H9 (cell line): ENCODE measurements at places on chromosomes 16 and 17.

DNA sequence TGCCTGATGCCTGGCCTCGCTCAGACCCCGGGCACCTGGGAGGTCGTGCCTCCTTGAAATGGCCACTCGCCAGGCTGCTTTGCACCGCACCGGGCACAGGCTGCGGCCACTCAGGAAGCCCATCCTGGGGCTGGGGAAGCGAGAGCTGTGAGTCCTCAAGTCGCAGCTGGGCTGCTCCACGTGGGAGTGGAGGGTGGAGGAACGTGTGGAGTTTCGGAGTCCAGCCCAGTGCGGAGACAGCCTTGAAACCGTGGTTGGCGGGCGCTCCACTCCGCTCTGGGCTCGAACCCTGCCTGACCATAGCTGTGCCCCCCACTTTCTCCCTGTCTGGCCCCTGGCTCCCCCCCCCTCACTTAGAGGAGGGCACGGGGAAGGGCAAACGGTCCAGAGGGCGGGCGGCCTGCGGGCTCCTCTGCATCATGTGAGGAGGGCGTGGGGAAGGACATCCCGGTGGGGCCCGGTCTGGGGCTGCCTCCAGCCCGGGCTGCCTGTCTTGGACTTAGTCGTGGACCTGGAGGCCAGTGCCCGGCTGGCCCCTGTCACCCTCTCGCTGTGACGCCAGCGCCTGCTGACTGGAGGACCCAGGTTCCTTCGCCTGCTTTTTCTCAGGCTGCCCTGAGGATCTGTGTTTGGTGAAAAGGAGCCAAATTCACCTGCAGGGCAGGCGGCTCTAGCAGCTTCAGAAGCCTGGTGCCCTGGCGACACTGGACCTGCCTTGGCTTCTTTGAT lies 2.5 kb downstream of the UBE2I start:
- DNase-seq: no peak

- peak; percentile 51 for DNase-seq
These were observed 463 bp downstream of the TOP2A start for GRCh38 chr17:40417258-40417608.

DNA sequence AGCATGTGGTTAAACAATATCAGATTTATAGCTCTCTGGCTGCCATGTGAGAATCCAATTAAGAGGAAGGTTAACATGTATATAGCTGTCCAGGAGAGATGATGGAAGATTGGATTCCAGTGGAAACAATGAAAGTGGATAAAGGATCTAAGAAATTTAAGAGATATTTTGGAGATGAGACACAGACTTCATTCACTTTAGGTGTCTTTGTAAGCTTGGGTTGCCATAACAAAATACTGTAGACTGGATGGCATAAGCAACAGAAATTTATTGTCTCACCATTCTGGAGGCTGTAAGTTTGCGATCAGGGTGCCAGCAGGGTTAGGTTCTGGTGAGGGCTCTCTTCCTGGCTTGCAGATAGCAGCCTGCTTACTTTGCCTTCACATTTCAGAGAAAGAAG lies 155.9 kb upstream of the MYOCD start:
- no peak for DNase-seq

GRCh38 chr17:81228834-81229665 lies 6.3 kb upstream of the CEP131 start:
- no peak for DNase-seq

DNA sequence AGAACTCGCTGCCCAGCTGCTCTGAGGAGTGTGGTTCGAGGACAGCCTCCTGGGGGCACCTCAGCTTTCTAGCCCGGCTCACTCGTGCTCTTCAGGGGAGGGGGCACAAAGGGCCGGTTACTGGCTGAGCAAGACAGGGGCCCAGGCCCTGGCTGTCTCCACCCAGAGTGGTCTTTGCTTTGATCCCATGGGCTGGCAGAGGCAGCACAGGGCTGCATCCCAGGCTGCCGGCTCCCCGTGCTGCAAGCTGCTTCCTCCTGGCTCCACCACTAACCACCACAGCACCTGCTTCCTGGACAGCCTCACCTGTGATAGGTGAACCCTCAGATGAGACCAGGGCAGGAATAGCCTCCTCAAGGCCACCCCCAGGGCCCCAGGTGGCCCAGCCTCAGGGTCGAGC lies 6.8 kb downstream of the SPPL2C start:
- DNase-seq: no peak

DNA sequence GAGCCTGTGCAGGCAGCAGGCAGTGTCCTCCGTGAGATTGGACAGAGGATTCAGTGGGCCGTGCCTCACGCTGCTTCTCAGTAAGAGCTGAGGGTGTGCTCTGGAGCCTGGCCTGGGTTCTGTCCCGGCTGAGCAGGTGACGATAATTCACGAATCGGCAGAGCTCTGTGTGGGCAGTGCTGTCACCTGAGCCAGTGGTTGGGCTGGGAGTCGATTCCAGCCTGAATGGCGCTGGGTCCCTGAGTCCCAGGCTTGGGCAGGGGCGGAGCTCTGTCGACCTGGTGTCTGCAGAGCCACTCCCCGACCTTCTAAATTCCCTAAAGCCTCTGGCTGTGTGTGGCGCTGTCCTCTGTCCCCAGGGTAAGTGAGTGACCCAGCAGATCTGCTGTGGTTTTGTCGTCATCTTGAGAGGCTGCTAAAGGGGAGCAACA lies 8.4 kb downstream of the ACSF3 start:
- peak; percentile 49 for DNase-seq

- no peak for DNase-seq
These were observed 17.3 kb upstream of the DPEP1 start for GRCh38 chr16:89596061-89596689.

DNA sequence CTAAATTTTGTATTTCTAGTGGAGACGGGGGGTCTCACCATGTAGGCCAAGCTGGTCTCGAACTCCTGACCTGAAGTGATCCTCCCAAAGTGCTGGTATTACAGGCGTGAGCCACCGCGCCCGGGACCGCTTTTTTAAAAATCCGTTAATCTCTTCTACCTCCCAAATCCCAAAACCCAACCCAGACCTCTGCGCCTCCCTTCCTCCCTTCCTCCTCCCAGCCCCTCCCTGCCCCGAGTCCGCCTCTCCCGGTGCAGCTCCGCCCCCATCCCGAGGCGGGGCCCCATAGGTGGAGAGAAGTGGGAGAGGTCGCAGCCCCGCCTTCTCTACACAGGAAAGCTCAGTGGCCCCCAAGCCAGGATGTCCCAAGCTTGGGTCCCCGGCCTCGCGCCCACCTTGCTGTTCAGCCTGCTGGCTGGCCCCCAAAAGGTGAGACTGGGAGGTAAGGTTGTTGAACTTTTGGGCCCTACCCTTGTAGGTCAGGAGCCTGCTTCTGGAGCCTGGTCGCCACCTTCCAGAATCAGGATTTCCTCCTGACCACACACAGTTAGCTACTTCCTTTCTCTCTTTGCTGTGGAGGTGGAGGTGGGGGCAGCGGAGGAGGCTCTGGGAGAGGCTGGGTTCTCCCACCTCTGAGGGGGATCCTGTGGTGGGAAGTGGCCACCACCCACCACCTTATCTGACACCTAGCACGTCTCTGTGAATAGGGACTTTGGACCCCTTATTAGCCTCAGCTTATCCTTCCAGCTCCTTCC lies at the start of gene TMEM92:
Gene TMEM92, plus strand, starts transcription at position 325 of the 755 bp plus-strand sequence. Its CDS starts 36 bp downstream, at position 361.
- peak; percentile 98 for DNase-seq

- no peak for DNase-seq
These were observed 52.4 kb upstream of the IRX5 start for GRCh38 chr16:54878301-54878700.

GRCh38 chr17:37847811-37848331 lies 76.3 kb upstream of the TBC1D3K start:
- DNase-seq: no peak

- no peak for DNase-seq
These were observed 44.7 kb upstream of the DNAH17 start for GRCh38 chr17:78621720-78622490.

- DNase-seq: no peak
These were observed 9.9 kb downstream of the CAPNS2 start for GRCh38 chr16:55576384-55576783.

- no peak for DNase-seq
These were observed 22.0 kb upstream of the ALDH3A1 start for GRCh38 chr17:19769946-19770652.

GRCh38 chr16:30351586-30352419 lies 3.3 kb downstream of the CD2BP2 start:
- no peak for DNase-seq

DNA sequence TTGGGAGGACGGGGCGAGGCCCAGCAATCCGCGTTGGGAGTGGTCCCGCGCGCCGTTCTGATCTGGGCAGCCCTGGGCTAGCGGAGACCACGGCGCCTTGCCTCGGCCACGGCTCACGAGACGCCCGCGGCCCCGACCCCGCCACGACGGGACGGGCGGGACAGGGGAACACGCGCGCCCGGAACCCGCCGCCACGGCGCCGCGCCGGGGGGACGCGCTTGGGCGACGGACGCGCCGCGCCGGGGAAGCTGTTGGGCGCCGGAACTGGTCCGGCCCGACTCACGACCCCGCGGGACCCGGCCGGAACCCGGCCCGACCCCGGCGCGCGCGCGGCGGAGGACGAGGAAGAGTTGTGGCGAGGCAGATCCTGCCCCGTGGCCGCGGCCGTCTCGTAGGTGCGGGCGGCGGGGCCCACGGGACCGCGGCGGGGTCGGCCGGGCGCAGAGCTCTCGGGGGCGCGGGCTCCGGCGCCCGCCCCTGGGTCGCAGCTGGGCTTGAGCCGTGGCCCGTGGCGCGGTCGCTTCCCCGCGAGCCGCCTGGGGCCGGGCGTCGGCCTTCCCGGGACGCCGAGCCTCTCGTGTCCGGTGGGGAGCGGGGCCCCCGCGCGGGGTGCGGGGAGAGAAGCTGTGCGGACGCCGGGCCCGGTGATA lies at the start of gene ACSF3:
Gene ACSF3, plus strand, starts transcription at position 251 of the 650 bp plus-strand sequence. CDS start 6,830 bp downstream, outside the sequence.
- no peak for DNase-seq

DNA sequence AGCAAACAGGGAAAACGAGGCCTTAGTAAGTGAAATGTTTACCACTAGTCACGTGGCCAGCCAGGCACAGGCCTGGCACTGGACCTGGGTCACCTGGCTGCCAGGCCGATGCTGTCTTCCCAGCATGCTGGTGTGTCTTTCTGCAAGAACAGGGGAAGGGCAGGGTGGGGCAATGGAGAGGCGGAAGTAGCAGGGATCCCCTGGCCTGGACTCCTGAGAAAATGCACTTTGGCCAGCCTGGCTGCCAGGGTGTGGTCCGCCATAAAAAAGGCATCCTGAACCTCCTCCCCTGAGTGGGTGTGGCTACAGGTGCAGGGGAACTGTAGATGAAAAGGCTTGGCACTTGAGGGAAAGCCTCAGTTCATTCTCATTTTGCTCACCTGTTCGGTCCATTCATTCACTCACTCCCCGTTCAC lies 1.0 kb upstream of the ANKRD40CL start:
- DNase-seq: peak; percentile 50

DNA sequence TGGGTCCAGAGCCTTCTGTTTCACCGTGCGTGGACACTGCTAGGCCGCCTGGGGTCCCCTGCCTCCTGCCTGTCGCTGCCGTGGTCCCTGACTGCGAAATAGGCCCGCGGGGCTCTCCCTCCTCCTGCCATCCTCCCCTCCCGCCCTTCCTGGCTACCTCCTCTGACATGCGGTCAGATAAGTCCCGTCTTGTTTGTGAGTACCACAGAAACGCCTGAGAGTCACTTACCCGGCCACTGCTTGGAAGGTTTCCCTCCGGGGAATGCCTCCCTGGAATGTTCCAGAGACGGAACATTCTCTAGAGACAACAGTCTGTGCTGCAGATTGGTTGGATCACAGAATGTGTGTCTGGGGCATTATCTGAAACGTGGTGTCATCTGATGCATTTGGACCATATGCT lies 22.7 kb downstream of the CIBAR2 start:
- no peak for DNase-seq

GRCh38 chr16:84791088-84791487 lies 28.7 kb upstream of the CRISPLD2 start:
- DNase-seq: no peak

DNA sequence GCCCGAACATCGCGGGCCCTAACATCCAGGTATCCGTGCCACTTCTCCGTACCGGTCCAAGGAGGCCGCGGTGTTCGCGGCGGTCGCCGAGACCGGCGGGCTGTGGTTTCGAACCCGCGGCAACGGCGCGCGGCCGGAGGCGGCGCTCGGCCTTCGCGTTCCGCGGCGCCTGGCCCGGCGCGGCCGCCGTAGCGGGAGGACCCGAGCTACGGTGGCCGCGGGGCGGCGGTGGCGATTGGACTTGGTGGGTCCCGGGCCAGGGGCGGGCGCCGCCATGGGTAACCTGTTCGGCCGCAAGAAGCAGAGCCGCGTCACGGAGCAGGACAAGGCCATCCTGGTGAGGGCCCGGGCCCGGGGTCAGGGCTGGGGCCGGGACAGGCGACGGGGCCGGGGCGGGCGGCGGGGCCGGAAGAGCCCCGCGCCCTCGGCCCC lies at the start of gene CHMP6:
Gene CHMP6, plus strand, starts transcription at position 197 of the 432 bp plus-strand sequence. Its CDS starts 78 bp downstream, at position 275.
- peak; percentile 77 for DNase-seq

DNA sequence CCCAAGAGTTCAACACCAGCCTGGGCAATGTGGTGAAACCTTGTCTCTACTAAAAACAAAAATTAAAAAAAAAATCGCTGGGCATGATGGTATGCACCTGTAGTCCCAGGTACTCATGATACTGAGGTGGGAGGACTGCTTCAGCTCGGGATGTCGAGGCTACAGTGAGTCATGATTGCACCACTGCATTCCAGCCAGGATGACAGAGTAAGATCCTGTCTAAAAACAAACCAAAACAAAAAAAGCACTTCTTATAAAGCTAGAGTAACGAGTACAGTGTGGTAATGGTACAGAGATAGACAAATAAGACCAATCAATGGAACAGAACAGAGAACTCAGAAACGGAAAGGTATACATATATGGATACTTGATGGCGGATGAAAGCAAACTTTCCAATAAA lies 4.4 kb downstream of the NSMCE1 start:
- no peak for DNase-seq

- DNase-seq: peak; percentile 74
These were observed 32.8 kb downstream of the CACNA1G start for GRCh38 chr17:50593321-50593720.

- peak; percentile 81 for DNase-seq
These were observed at the start of gene SPNS2 for GRCh38 chr17:4498461-4499397. SPNS2 (plus strand) TSS chr17:4498881; CDS start chr17:4499048, 167 bp downstream.

DNA sequence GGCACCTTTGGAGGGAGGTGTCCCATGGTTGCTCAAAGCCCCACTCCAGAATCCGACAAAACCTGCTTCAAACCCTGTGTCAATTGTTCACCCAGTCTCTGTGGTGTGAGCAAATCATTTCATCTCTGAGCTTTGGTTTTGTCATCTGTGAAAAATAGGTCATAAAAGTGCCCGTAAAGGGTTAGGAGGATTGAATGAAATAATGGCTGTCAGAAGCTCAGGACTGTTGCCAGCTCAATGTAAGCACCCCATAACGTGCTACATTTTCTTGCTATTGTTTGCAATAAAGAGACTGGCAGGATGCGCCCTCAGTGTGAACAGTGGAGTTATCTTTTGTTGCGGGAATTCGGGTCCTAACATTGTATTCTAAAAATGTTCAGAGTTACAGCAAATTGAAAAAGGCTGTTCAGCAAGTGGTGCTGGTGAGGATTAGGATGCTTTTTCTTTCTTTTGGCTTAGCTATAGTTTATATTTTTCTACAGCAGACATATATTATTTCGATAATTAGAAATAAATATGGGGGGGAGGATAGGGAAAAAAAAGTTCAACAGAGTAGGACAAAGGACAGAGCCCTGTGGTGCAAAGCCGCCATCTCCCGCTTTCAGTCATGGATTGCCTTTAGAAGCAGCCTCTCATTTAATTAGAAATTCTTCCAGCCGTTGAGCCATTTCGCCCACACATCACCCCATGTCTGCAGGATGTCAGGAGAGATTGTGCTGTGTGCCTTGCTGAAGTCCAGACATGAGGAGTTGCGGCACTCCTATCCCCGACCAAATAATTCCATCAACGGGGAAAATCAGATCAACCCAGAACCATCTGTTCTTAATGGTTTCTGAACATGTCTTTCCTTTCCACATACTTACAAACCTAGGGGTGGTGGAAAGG lies 20.9 kb upstream of the PYY start:
- no peak for DNase-seq
